Mucosa of gallbladder (tissue), 1 donor: ENCODE measurements at places on chromosomes 12 and 14. TPM values are rescaled to one million over a fixed set of nuclear protein-coding genes. Genes with fewer than 3 reads are reported as not detected.

GRCh38 chr12:24069532-24070395, 120.3 kb upstream of the SOX5 start:
- peak; percentile 17 for DNase-seq

GRCh38 chr12:96879301-96879700, 27.8 kb upstream of the NEDD1 start:
- DNase-seq: no peak

DNA sequence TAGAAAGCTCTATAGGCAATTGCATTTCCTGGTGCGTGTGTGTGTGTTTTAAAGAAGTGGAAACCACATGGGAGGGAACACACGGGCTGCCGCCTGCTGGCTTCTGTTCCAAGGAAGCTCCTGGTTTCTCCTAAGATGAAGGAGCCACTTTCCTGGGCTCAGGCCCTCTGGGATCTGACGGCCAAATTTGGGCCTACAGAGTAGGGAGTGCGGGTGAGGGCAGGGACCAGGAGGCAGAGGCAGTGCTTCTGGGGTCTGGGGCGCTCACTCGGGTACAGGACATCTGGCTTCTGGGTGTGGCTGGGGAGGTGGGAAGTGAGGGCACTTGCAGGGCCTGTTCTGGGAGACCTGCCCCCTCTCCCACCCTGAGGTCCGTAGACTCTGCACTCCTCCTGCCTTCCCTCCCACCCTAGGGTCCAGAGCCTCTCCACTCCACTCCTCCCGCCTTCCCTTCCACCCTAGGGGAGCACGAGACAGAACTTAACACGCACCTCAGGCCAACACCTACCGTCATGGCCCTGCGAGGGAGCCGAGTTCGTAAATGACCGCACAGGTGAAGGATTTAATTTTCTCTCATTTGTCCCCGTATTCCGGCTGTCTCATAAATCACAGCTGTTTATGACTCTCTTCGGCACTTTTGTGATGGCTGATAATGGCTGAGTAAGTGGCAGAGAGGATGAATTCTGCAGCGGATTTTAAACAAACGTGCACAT, 127.7 kb downstream of the KIF26A start:
- no peak for DNase-seq

DNA sequence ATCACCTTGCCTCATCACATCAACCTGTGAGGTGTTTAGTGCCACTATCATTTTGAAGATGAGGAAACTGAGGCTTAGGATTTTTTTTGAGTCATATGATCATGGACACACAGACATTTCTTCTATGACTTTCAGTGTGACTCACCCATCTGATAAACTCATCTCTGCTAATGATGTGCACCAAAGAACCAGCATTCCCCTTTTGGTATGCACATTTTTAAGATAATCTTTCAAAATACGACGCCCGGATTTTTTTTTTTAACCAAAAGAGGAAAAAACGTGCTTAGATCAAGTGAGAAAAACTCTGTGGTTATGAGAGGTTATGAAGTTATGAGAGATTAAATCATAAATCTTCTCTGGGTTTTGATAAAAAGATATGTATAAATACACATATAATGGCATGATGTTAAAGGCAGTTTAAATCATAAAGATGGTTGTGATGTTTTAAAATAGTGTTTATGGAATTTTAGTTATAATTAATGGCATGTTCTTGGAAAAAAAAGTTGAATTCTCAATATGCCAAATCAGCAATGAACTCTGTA, 948.1 kb downstream of the TMTC2 start:
- DNase-seq: no peak

GRCh38 chr14:31930493-31931240, 146.4 kb upstream of the ARHGAP5 start:
- no peak for DNase-seq

RNF34 gene
- 48.2 TPM for total RNA-seq

MANSC4 gene
- not detected for total RNA-seq
